Stimulated activated CD4-positive, alpha-beta T cell treated with anti-CD3 and anti-CD28 coated beads, Interleukin-4, amount 100 ng/mL, for 48 hours (primary cell): ENCODE measurements at places on chromosomes 7 and 10.

GRCh38 chr7:113764401-113765035, 154.3 kb downstream of the PPP1R3A start:
- DNase-seq: no peak

DNA sequence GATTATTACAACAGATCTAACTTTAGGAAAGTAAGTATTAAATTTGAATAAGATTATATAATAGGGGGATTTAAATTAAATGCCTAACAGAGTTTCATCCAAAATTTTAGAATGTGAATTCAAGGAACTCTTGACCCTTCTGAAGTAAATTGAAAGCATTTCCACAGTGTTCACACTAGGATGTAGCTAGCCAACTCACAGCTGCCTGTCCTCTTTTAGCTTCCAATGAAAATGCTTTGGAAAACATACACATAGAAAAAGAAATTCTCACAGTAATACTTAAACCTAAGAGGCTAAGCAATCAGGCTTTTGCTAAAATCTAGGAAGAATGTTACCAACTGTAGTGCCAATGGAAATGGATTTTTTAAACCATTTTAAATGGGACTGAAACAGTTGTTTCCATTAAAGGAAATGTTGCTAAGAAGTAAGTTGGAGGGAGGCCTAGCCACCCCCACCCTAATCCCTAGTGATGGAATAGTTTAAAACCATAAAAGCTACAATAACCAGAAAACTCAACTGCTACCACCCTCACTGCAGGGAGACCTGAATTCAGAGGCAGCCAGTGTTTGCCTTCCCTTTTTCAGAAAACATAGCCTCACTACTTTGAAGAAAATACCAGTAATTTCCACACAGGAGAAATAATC, 58.3 kb downstream of the REEP3 start:
- DNase-seq: no peak

DNA sequence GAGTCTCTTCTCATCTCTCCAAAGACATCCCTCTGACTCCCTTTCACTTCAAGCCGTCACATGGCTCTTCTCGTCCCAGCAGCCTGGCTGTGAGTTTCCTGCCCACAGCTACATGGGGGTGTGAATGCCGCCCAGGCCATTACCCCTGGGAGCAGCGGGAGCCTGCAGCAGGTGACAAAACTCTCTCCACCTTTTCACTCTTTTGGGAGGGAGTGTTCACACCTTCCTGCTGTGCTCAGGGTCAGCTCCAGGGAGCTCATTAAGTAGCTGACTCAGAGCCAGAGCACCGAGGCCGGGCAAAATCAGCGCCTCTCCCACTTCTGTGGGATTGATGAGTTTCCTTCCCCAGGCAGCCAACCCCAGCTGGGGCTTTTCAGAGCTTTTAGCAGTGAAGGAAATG, 271.3 kb downstream of the TYW1 start:
- no peak for DNase-seq

DNA sequence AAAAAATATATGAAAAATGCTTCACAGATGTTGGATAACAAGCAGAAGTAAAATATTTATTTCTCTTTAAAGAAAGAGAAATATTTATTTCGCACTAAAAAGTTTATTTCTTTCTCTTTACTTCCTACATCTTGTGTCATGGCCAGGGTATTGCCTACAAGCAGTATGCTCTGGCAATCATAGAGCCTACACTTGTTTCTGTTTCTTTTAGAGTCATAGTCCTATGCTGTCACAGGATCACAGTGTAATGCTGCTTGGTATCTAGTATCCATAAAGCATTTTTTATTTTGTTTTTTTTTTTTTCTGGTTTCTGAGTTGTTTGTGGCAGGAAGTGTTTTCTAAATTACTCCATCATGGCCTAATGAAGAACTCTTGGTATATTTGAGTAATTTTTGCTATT, 116.0 kb downstream of the ATRNL1 start:
- no peak for DNase-seq
